ENCODE measurements at places on chromosomes 2 and 18. TPM values are rescaled to one million over a fixed set of nuclear protein-coding genes. Genes with fewer than 3 reads are reported as not detected.

ARHGEF4 gene
- total RNA-seq, result 0.10 TPM

METTL8 gene
- total RNA-seq, result 86.2 TPM

STPG4 gene
- total RNA-seq, result not detected

GCG gene
- total RNA-seq, result not detected

KCMF1 gene
- 53.3 TPM for total RNA-seq

UGT1A7 gene
- total RNA-seq, result not detected

DNA sequence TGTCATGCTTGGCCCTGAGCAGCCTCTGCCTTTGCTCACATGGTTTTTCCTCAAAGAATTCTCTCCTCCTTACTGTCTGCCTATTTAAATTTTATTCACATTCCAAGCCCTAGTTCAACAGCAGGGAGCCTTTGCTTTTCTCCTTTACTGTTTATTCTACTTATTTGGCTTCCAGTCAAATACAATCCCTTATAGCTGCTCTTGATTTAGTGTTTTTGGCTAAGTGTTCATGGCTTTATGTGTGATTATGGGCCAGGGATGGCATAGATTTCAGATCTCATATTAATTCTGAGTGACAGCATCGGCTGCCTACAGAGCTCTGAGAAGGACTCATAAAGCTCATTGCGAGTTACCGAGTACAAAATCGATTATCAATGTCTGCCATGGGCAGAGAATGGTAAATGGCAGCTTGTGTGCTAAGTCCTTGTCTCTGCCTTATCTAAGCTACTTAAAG, 106.7 kb downstream of the METTL8 start:
- no peak for DNase-seq

DNA sequence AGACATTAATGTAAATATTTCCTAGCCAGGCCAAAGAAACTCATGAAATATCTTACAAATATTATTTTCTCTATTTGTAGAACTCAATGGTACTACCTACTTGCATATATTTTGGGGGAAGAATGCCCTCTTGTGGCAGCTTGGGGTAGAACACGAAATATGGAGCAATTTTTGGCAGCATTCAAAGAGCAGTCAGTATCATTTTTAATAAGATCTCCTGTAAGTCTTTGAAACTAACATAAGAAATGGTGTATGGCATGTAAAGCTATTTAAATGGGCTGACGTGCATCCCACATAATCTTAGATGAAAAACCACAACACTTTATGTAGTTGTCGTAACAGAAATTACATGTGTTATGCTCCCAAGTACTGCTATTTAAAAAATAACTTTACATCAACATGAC, 62.3 kb upstream of the CCDC195 start:
- DNase-seq, result peak; percentile 61

DNA sequence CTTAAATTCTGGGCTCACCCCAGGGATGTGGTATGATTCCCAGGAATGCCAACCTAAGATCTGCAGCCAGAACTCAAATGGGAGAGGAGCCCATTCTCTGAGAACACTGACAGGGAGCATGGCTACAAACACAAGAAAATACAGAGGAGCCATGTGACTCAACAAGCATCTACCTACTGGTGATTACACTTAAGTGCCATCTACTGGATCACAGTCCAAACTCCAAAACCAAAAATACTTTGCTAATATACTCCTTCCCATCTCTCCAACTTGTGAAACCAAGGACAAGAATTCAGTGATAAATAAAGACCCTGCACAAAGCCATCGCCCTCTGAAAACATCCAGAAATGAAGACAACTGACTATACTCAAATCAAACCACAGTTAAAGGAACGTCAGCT, 116.9 kb downstream of the NR4A2 start:
- DNase-seq, result no peak

DNA sequence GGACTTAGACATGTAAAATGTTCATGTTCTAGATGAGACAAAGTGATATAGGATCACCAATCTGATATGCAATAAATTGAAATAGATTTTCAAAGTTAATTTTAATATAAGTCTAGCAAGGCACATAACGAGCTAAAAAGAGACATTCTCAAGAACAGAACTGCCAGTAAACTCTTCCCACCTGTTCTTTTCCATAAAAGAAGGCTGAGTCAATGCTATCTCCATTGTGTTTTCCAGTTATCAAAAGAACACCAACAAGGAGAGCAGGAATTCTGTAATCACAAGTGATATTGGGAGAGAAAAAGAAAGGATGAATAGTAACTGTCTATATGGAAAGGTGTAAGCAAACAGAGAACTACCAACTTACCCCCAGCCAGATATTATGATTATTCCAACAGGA, 25.6 kb downstream of the GPR155 start:
- no peak for DNase-seq

DNA sequence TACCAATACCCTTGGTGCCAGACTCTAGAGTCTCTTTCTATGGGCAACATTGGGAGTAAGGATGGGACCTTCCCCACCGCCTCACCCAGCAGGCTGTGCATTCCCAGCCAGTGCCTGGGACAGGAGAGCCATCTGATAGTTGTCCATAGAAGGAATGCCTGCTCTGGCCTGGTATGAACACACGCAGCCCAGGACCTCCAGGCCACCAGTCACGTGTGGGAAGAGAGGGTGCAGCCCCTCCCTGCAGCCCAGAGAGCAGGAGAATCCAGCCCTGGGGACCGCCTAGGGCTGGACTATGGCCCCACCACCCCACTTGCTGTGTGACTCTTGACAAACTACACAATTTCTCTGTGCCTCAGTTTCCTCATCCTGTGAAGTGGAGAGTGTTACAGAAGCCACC, 52.5 kb upstream of the ID2 start:
- DNase-seq, result no peak
